CD4-positive, alpha-beta memory T cell (primary cell): ENCODE measurements at places on chromosomes 4 and X.

DNA sequence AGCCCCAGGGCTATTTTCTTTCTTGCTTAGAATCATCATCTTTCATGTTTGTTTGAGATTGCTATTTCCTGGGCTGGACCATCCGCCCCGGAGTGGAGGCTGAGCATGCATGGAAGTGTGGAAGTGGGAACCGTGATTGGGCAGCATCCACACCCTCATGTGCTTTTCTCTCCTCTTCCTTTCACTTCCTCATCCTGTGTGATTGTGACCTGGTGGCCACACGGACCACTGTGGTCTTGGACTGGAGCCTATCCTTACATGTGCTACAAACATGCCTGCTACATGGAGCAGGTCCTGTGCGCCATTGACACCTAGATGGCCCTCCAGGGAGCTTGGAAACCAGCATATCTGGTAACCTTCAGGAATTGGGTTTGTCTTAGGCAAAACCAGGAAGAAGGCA lies 175.9 kb upstream of the LCORL start:
- no peak for DNase-seq

DNA sequence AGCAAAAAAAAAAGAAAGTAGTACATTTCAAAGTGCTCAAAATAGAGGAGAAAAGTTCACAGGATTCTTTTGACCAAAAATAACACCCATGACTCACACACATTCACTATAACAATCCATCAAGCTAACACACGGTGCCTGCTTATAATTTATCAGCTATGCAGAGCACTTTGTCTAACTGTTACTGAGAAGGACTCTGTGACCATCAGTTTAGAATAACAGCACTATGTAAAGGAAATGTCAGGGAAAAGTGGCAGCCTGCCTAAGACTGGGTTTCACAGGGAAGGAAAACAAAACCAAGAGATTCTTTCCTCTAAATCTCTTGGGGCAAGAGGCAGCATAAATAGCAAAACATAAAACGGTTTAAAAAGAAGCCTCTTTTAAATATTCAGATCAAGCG lies 54.8 kb downstream of the CCDC149 start:
- no peak for DNase-seq

DNA sequence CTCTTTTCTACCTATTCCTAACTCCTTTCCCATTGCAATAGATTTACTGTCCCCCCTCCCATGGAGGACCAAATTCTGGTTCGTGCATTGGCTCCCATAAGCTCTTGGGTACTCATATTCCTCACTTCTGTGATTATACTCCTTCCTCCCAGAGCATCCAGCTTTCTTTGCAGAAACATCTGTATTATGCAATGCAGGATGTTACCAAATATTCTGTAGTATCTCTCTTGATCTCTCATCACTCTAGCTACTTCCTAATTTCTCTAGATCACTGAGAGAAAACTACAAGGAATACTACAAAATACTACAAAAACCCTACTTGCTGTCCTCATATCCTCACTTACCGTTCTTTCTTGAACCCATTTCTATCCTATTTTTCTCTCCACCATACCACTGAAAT lies 395.9 kb upstream of the HS3ST1 start:
- DNase-seq: no peak

DNA sequence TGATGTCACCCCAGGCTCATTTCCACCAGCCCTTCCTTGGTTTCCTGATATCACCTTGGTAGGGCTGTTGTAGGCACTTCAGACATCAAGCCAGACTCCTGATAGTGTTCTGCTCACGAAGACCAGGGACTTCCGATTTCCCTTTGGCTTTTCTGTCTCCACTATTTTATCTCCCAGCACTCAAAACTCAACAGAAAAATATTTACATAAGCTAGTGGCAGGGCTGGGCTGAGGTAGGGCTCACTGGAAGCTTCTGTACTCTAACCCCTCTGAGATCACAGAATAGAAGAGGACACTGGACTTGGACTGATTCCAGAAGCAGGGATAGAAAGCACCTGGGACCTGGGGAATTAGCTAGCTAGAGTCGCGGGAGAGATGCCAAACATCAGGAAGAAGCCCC lies 34.4 kb upstream of the EFNB1 start:
- DNase-seq: no peak

DNA sequence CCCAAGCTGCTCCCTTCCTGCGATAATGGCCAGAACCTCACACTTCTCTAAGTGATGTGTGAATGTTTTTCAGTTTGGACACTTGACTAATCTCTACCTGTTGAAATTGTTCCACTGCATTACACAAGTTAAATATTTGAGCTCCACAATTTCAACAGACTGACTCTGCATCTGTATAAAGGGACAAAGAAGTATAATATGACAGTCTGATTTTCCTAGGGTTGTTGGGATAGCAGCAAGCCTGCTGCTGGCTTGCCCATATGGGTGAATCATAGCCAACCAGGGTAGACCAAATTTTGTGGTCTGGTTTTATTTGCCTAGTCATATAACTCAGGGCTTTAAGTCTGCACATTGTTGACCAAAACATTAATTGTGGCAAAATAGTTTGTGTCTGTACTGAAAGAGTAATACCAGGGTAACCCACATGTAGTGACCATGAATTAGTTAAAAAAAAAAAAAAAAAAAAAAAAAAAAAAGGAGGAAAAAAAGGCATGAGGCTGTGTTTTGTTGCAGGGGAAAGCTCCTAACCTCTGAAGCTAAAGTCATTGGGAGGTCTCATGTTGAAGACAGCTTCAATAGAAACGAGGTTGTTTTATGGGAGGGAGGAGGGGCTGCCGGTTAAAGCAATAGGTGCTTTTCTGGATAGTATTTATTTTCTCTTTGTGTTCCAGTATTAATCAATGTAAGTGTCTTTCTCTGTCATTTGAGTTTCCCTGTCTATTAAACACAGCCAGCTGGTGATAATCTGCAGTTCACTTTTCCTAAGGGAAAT lies 534.2 kb downstream of the RAB28 start:
- no peak for DNase-seq

DNA sequence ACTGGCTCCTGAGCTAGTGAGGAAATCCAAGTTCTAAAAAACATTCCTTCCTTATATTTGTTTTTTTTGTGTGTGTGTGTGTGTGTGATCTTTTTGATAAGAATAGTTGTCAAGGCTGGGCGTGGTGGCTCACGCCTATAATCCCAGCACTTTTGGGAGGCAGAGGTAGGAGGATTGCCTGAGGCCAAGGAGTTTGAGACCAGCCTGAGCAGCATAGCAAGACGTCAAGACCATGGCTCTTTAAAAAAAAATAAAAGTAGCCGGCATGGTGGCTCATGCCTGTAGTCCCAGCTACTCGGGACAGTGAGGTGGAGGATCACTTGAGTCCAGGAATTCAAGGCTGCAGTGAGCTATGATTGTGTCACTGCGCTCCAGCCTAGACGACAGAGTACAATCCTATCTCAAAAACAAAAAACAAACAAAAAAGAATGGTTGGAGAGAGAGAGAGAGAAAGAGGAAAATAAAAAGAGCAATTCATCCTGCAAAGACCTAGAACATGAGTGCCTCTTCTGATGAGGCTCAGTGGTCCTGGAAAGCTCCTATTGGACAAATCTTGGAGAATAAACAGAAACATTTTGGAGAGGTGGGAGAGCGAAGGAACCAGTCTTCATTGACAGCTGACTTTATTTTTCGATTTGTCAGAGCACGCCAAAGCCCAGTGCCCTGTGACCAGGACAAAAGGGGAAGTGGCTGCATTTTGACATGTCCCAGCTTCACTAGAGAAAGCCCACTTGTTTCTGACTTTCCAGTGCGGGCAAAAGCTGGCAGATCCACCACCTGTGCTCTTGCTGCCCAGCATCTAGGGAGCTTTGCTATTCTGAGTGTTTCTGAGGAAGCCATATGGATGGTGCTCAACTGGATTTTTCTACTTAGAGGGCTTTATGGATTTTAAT lies 244.7 kb downstream of the PALLD start:
- DNase-seq: no peak

- no peak for DNase-seq
Observed at GRCh38 chr4:86302251-86302650, 57.6 kb downstream of the MAPK10 start.

DNA sequence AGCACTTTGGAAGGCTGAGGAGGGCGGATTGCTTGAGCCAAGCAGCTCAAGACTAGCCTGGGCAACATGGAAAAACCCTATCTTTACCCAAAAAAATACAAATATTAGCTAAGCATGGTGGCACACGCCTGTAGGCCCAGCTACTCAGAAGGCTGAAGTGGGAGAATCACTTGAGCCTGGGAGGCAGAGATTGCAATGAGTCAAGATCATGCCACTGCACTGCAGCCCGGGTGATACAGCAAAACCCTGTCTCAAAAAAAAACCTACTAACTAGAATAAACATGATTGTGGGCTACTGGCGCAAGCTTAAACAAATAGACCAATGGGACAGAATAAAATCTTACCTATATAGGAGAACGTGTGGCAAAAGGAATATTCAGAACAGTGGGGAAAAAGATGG lies 7.3 kb downstream of the CDKL2 start:
- no peak for DNase-seq

DNA sequence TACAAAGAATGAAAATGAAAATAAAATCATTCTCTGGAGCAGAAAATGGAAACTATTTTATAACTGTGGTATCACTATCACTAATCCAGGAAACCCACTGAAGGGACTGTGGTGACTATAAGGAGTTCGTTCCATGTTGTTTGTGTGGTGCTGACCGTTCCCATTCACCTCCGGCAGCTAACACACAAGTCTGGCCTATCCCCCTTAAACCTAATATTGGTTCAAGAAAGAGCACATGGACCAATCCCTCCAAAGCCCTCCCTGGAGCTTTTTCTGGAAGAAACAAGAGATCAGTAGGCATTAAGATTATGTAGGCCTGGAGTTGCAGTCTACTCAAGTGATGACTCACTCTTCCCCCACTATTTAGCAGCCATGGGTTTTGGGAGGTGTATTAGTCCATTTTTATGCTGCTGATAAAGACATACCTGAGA lies 25.9 kb upstream of the FAM241A start:
- no peak for DNase-seq

- DNase-seq: no peak
Observed at GRCh38 chrX:119401569-119401968, 2.4 kb downstream of the SLC25A43 start.

- DNase-seq: no peak
Observed at GRCh38 chrX:149073479-149073878, 431.6 kb downstream of the IDS start.

DNA sequence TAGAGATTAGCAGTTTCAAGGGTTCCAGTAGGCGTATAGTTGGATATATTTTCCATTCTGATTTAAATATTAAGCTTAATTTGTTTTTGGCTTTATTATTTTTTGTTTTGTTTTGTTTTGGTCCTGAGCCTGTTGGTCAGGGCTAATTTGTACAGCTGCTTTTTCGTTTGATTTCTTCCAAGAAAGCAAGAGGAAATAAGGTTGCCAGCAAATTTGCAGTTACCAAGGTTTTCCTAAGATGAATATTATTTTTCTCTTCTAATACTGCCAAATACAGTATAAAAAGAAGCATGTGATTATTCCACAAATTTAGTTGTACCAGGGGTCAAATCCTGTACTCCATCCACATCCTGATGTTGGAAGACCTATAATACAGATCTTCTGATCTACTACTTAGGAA lies 24.9 kb downstream of the PLAC1 start:
- DNase-seq: no peak

GRCh38 chr4:139633195-139633594 lies 32.4 kb upstream of the MGST2 start:
- DNase-seq: no peak

DNA sequence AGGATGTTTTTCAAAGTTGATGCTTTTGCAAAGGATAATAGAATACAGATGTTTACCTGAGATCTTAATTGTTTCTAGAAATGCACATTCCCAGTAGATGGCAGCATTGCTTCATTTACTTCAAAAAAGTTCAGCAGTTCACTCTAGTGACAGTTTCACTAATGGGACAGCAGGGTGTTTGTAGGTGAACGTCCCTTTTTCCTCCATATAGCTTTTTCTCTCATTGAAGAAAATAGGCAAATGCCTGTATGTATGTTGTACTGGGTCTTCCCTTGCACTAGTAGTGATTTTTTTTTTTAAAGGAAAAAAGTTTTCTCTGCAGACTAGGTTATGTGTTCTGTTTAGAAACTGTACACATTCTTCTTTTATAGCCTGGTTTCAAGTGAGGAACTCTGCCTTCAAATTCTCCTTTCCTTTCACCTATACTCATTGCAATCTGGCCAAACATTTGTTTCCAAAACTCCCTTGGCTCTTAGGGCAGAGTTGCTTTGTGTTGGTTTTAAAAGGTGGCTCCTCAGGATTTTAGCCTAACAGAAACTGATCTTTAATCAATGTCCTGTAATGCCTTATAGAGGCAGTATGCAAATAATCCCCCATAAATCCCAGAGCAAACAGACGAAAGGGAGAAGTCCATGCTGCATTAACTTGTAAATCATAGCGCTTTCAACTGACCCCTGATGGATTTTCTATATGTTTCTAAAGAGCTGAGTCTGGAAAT lies 86.3 kb downstream of the EGF start:
- DNase-seq: peak; percentile 65

- no peak for DNase-seq
Observed at GRCh38 chr4:8010618-8011017, 71.0 kb upstream of the AFAP1 start.

GRCh38 chr4:1928356-1929239 lies 57.4 kb downstream of the NSD2 start:
- DNase-seq: no peak

DNA sequence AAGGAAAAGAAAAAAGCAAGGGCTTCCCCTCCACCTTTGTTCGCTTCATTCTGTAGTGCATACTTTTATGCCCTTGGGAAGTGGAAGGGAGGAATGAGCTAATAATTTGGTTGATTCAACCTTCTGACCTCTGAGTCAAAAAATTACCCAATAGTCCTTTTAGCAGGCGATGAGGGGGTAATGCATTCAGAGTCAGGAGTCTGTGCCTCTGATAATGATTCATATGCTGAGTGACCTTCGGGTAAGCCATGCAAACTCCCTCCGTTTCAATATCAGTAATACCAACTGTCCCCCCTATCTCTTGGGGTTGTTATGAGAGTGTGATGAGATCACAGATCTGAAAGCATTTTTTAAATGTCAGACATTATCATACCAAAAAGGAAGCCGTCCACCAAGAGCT lies 41.6 kb upstream of the ACSL4 start:
- no peak for DNase-seq

DNA sequence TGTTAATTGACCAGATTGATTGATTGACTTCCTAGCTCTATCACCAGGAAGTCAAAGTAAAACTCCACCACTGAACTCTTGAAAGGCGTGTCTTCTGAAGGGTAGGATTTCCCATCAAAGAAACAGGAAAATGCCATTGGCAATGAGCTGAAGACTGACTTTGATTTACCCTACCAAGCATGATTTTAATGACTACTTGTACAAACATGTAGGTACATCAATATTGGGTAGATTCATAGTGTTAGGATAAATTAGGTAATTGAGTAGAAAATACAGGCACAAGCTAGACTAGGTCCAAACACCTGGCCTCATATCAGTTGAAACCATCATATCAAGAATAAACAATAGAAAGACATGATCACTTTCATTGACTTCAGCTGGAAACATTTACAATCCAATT lies 53.2 kb upstream of the ATXN3L start:
- no peak for DNase-seq

GRCh38 chr4:2402048-2402842 lies 16.2 kb downstream of the ZFYVE28 start:
- no peak for DNase-seq
